ENCODE measurements at places on chromosomes 1 and 21. TPM values are rescaled to one million over a fixed set of nuclear protein-coding genes. Genes with fewer than 3 reads are reported as not detected.
A peak's percentile ranks its signal among the peaks of the same experiment; 100 is the strongest.

DNA sequence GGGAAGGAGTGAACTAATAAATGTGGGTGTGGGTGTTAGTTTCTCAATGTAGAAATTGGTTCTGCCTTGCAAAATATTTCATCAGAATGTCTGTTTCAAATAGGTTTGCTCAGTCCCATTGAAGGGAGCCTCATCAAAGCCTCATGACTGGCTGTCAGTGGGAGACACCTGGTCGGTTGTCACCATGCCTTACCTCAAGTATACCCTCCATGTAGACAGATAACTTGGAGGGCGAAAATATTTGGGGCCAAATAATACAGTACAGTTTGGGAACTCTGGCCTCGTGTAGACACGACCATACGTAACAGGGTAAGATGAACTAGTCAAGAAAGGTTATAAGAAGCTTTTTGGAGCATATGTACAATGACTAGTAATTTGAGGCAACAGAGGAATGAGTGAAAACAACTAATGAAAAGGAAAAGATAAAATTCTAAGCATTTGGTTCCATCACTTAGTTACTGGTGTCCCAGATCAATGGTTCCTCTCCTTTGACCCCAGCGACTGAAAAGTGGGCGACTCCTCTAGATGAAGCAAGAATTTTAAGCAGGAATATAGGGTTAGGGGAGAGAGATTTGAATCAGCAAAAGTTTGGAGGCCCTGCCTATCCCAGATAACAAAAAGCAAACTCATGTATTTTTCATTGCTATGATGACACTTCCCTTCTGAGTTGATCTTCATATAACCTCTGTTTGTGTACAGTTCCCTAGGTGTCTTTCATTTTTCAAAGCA, 163.9 kb downstream of the LRRC40 start:
- no peak overlapping the region for H3K27ac ChIP-seq
- no peak overlapping the region for H3K4me3 ChIP-seq
- no peaks in the 10 kb centered on the region for H3K27me3 ChIP-seq
- DNase-seq: no peak

DNA sequence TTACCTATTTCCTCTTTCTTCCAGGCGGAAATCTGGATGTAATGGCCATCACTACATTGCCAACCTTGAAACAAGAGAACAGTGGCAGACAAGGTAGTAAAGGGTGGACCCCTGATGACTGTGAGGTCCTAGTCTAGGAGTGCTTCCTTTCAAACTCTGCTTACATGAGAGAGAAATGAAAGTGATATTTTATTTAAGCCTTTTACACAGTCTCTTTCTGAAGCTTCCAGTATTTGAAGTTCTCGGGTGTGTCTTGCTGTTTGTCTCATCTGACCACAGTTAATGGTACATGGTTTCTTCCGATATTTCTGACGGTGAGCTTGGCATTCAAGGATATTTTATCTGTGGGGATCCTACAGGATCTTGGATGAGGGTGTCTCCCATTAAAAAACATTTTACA, 215.2 kb downstream of the SLC45A1 start:
- no peaks in the 10 kb centered on the region for H3K4me1 ChIP-seq
- no peak for DNase-seq
- H3K27ac ChIP-seq: no peak overlapping the region
- no peaks in the 10 kb centered on the region for H3K27me3 ChIP-seq

GRCh38 chr21:34845521-34846451, 177.0 kb downstream of the CLIC6 start:
- H3K27ac ChIP-seq: peak overlapping the region; percentile 30
- H3K27me3 ChIP-seq: no peaks in the 10 kb centered on the region
- no peak for DNase-seq
- H3K36me3 ChIP-seq: peaks cover 83% of the 10 kb centered on the region
- H3K4me3 ChIP-seq: no peak overlapping the region

- no peaks in the 10 kb centered on the region for H3K36me3 ChIP-seq
- H3K27me3 ChIP-seq: peaks cover 7% of the 10 kb centered on the region
- DNase-seq: no peak
These were observed 23.2 kb downstream of the INSL5 start for GRCh38 chr1:66777831-66778230.

GRCh38 chr1:245276445-245276844, 121.7 kb downstream of the KIF26B start:
- H3K27ac ChIP-seq: no peak overlapping the region
- no peaks in the 10 kb centered on the region for H3K36me3 ChIP-seq
- H3K4me1 ChIP-seq: peaks cover 14% of the 10 kb centered on the region
- DNase-seq: no peak

GRCh38 chr1:219161371-219161770, 12.3 kb upstream of the LYPLAL1 start:
- H3K27ac ChIP-seq: no peak overlapping the region
- no peak for DNase-seq
- H3K27me3 ChIP-seq: no peaks in the 10 kb centered on the region

DNA sequence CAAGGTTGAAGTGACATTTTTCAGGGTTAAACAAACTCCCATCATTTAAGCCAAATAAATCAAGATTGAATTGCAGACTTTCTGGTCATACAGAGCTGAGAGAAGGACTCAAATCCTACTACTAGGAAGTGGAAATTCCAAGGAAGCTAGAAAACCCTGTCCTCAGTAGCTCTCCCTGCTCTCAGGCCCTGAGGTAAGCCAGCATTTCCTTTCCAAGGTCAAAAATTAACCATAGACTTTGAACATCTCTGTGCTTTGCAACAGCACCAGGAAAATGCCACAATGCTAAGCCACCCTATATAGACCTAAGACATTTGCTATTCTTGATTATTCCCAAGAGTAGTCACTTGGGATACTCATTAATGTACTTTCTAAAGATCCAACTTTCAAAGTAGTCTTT, 45.1 kb downstream of the LUZP1 start:
- no peak overlapping the region for H3K27ac ChIP-seq
- H3K36me3 ChIP-seq: no peaks in the 10 kb centered on the region
- no peak overlapping the region for H3K4me3 ChIP-seq
- peaks cover 46% of the 10 kb centered on the region for H3K4me1 ChIP-seq
- DNase-seq: no peak

DNA sequence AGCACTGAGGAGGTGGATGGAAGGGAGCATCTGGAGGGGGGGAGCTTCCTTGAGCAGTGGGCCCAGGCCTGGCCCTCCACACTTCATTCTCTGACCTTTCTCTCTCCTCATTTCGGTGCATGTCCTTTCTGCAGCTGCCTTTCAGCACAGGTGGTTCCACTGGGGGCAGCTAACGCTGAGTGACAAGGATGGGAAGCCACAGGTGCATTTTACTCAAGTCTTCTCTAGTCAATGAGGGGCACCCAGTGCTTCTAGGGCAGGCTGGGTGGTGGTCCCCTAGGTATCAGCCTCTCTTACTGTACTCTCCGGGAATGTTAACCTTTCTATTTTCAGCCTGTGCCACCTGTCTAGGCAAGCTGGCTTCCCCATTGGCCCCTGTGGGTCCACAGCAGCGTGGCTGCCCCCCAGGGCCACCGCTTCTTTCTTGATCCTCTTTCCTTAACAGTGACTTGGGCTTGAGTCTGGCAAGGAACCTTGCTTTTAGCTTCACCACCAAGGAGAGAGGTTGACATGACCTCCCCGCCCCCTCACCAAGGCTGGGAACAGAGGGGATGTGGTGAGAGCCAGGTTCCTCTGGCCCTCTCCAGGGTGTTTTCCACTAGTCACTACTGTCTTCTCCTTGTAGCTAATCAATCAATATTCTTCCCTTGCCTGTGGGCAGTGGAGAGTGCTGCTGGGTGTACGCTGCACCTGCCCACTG, 43.2 kb downstream of the YARS1 start:
- no peaks in the 10 kb centered on the region for H3K27me3 ChIP-seq
- no peak overlapping the region for H3K4me3 ChIP-seq
- no peak overlapping the region for H3K27ac ChIP-seq
- peaks cover 90% of the 10 kb centered on the region for H3K36me3 ChIP-seq

- peaks cover under 1% of the 10 kb centered on the region for H3K36me3 ChIP-seq
- no peak overlapping the region for H3K4me3 ChIP-seq
- DNase-seq: no peak
- H3K27me3 ChIP-seq: peaks cover 3% of the 10 kb centered on the region
These were observed 5.0 kb upstream of the RNF2 start for GRCh38 chr1:185040408-185040735.

- no peaks in the 10 kb centered on the region for H3K27me3 ChIP-seq
- peak overlapping the region; percentile 74 for H3K27ac ChIP-seq
- peaks cover 69% of the 10 kb centered on the region for H3K4me1 ChIP-seq
- H3K36me3 ChIP-seq: peaks cover 50% of the 10 kb centered on the region
- no peak for DNase-seq
- H3K4me3 ChIP-seq: no peak overlapping the region
These were observed 12.2 kb downstream of the PLEKHO1 start for GRCh38 chr1:150161747-150162581.

The COL6A2 gene
- total RNA-seq: 310 TPM

The SYT14 gene
- 1.00 TPM for total RNA-seq

The TSTD1 gene
- total RNA-seq: not detected

The SYNC gene
- total RNA-seq: 209 TPM

The KRTAP13-1 gene
- not detected for total RNA-seq

The METTL25B gene
- 6.5 TPM for total RNA-seq

The SPRR2A gene
- total RNA-seq: not detected

The DEDD gene
- total RNA-seq: 26.3 TPM
